HS-5 (cell line): ENCODE measurements at places on chromosomes 12 and 14.

DNA sequence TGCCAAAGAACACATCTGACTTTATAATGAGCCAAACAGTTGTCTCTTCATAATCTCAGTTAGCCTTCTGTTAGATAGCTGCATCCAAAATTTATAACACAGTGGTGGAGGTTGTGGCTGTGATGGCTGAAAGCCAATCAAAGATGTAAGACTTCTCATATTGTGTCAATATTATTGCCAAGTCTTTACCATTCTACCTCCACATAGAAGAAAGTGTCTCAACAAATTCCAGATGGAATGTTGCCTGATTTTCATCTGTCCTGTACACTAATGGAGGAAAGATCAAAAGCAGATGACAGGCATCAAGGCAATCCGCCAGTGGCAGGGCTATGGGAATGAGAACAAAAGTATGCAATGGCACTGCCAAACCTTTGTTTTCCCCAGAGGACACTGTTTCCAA is 813.1 kb upstream of the NOVA1 start:
- no peak for DNase-seq

DNA sequence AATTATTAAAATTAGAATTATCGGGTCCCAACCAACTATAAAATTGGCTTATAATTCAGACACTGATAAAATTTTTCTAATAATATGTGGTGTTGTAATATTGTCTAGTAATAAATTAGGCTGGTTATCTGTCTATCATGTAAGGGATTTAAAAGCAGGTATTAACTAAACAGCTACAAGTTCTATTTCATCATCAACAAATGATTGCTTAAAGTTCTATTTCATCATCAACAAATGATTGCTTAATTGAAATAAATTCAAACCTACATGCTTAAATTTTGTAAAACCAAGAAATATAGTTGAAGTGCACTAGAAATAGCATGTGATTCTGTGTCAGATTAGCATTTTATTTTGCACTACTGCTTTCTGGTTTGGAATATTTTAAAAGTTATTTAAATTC is 34.1 kb downstream of the SLCO1A2 start:
- no peak for DNase-seq

DNA sequence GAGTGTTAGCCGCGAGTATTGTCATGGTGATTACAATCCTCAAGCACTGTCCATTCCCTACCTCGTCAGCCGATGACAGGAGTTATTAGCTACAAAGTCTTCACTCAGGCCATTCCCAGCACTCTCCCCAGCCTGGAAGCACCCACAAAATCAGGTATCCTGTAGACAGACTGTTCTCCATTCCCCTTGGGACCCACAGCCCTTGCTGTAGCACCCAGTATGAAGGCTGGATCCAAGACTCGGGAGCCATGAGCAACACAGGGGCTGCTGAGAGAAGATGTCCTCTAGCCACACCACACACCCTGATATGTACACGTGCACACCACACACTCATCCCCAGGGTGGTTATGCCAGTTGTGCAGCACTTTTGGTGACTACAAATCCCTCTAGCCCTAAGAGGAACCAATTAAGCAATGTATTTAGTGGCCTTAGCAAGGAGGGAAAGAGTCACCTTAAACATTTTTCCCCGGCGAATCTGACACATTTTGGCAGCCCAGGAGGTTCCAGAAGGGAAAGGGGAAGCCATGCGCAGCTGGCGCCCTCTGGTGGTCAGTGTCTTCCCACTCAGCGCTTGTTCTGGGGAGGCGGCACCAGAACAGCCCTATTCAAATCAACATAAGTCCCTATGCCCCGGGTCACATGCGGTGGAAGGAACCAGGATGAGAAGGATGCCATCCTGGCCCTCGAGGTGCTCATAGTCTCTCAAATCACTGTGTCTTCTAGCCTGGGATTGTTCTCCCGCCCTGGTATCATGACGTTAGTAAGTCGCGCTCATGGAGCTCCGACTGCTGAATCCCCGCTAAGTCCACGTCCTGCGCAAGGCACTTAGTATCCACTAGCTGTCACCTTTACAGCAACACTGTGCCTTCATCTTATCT is 96.9 kb downstream of the GCH1 start:
- DNase-seq: peak; percentile 60

GRCh38 chr12:67790660-67791059 is 142.1 kb downstream of the DYRK2 start:
- DNase-seq: no peak

DNA sequence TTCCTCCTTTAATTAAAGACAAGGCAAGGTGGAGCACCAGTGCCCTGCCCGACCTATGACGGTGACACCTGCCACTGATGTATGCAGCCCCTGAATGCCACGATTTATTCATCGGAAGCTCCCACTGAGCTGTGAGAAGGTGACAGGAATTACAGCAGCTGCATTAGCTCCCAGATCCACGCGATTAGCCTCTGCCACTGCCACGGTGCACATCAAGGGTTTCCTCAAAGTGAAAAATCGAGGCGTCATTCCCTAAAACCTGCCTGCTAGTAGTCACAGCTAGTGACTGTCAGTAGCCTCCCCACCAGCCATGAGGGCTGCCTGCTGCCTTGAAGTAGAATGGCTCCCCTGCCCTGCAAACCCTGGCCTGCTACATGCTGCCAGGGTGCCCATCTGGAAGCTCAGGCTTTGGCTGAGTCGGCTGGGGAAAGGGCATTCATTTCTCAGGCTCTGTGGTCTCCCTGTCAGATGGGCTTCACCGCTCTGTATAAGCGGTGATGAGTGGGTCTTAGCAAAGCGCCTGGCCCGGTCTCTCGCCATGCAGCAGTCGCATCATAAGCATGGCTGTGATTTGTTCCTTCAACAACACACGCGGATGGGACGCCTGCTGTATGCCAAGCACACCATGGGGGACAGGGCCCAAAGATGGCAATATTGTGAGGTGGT is 8.2 kb upstream of the BCL11B start:
- DNase-seq: no peak

- no peak for DNase-seq
These were observed 192.8 kb downstream of the LRIG3 start for GRCh38 chr12:58727521-58727920.

DNA sequence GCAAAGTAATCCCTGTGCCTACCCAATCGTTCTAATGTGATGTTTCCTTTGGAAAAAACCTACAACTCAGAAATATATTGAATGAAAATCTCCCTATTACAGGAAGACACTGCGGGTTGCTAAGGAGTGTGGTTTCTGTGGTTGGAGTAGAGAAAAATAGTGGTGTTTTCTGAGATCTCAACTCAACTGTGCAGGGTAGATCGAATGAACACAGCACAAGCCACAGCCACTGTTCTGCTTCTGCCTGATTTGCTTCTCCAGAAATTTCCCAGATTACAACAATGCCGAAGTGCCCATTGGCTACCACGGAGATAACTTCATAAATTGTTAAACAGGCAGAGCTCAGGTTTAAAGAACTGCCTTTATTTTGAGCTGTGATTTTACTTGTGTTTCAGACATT is 480.4 kb downstream of the DIO2 start:
- DNase-seq: no peak

DNA sequence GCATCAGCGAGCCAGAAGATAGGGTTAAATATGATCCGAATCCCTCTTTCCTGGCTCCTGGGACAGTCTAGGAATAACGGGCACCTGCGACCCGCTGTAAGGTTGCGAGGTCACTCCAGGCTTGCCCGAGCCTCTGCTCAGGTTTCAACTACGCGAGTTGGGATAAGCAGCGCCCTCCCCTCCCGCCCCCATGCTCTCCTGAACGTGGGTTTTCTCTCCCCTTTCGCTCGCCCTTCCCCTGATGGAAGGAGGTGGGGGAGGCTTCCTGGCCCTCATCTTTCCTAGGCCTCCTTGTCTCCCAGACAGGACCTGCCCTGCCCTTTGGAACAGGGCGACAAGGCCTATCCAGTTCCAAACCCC is 753 bp upstream of the ATP5MC2 start:
- DNase-seq: no peak

- DNase-seq: no peak
These were observed 21.2 kb downstream of the PRPF40B start for GRCh38 chr12:49644620-49644994.

- DNase-seq: no peak
These were observed 22.5 kb upstream of the HIF1A start for GRCh38 chr14:61672796-61673195.

DNA sequence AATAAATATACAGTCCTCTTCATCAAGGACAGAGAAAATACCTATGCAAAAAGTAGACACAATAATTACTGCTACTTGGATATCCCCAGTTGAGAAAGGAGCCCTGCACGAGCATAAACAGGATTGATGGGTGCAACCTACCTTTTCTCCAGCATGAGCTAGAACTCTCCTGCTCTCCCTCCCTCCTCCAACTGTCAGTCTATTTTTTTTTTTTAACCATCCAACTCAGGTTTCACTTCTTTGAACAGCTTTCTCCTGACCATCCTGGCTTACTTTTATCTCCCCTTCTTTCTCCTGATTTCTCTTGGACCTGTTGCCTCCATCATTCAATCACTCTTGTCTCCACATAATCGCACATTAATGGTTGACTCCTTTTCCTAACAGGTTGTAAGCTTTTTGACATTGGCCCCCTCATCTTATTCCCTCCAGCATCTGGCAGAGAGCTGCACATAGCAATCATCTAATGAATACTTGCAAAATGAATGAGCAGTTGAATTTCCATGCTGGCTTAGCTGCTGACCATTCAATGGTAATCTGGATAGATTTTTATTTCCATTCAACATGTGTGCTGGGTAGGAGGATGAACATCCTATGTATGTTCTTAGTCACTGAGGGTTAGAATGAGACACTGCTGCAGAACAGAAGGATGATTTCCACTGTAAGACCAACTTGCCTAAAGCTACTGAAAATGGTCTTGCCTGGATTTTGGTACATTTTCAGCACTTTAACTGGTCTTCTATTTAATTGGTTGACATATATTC is 24.4 kb downstream of the MYBPC1 start:
- DNase-seq: no peak

DNA sequence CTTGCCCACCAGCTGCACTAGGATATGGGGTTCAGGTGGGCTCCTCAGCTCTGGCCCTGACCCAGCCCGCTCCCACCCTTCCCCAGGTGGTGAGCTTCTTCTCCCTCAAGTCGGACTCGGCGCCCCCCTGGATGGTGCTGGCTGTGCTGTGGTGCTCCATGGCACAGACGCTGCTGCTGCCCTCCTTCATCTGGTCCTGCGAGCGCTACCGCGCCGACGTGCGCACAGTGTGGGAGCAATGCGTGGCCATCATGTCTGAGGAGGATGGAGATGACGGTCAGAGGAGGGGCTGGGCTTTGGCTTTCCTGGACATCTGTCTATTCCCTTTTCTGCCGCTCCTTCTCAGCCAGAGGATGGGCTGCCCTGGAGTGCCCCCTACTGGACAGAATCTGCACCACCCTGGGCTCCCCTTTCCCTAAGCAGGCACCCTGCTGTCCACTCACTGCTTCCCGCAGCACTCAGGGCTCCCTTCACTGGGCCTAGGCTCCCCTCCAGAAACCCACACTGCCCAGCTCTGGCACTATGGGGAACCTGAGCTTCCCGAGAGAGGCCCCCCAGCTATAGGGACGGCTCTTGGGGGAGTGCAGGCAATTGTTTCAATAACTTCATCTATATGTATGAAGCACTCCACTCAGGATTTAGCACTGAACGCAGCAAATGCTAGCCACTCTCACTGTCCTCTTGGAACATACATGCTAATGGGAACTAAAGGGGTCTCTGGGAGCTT is 2.6 kb upstream of the P3H3 start:
- DNase-seq: peak; percentile 38

GRCh38 chr12:30867415-30867814 is 59.1 kb upstream of the TSPAN11 start:
- DNase-seq: no peak

DNA sequence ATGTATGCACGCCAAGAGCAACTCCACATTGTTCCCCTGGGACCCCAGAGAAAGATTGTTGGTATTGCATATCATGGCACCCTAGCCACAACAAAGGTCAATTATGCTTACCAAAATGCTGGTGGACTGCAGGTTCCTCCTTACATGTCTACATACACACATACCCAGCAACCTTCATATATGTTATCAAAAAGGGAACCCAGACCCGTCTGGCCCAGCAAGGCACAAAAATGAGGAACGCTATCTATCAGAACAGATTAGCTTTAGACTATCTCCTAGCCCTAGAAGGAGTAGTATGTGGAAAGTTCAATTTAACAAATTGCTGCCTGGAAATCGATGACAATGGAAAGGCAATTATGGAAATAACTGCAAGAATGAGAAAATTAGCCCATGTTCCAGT is 61.5 kb downstream of the DHRS2 start:
- no peak for DNase-seq

GRCh38 chr12:67288561-67288960 is 19.4 kb downstream of the CAND1 start:
- DNase-seq: no peak

DNA sequence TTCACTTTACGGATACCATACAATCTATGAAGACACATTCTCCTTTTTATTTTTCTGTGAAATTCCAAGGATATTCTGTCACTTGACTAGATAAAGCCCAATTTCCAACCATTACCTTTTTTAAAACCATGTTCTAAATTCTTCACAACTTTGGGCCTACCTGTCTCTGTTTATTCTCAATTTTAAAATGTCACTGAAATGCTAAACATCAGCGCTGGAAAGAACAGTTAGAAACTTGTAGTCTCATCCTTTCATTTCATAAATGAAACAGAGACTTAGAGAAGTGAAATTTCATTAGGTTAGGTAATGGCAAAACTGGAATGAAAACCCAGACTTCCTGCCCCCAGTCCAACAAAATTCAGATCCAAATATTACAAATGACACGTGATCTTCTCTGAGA is 396.2 kb downstream of the CCDC91 start:
- no peak for DNase-seq

- DNase-seq: no peak
These were observed 118.9 kb downstream of the SUDS3 start for GRCh38 chr12:118495296-118495695.

DNA sequence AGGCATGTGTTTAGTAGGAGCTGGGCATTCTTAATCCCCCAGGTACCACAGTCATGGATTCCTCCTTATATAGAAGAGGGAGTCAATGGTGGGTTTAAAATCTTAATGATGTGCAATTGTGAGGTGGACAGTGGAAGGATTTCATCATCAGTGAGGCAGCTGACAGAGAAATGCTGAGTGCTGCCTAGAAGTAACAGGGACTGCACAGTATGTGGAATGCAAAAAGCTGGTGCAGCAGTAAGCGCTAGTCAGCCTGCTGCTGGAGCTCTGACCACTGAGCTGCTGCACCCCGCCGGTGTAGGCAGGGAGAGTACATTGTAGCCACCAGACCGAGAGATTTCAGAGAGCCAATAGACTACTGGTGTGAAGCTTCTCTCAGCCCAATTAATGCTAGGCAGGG is 80.5 kb upstream of the DACT1 start:
- no peak for DNase-seq

GRCh38 chr12:92034858-92035401 is 110.7 kb downstream of the BTG1 start:
- DNase-seq: peak; percentile 61
